ENCODE measurements at places on chromosomes 16 and 17. TPM values are rescaled to one million over a fixed set of nuclear protein-coding genes. Genes with fewer than 3 reads are reported as not detected.

DNA sequence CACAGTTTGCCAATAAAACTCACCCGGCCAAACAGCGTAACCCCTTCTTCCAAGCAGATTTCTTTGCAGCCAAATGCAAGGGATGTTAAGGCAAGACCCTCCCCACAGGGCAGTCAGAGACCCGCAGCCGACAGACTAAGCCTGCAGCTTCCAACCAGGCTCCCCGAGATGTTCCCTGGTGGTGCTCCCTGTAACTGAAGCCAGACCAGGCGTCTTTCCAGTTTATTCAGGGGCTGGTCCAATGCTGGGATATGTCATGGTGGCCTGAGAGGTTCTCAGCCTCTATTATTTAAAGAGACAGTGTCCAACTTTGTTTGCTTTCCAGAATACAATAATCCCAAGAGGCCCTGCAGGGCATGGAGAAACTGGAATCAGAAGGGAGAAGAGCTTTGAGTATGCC, at the start of gene PMP22:
PMP22 (minus strand) TSS at position 196 of the 400 bp plus-strand sequence. CDS start 4,599 bp downstream, outside the sequence.
- no peak for DNase-seq

GRCh38 chr17:55426851-55427586, 5.4 kb upstream of the MMD start:
- DNase-seq, result no peak

GRCh38 chr16:50059669-50060068, 6.1 kb upstream of the HEATR3 start:
- DNase-seq, result no peak

Gene CEP112
- total RNA-seq, result 2.2 TPM

- DNase-seq, result no peak
Measured at GRCh38 chr16:4411684-4412083, 4.7 kb downstream of the CORO7 start.

Gene RHBDF1
- total RNA-seq, result 0.34 TPM
